ENCODE measurements at places on chromosomes 3 and 15. TPM values are rescaled to one million over a fixed set of nuclear protein-coding genes. Genes with fewer than 3 reads are reported as not detected.

- no peak for DNase-seq
These were observed 73.0 kb downstream of the HCN4 start for GRCh38 chr15:73295630-73296286.

Gene CTXN2
- total RNA-seq = 0.10 TPM

Gene AP4E1
- 12.0 TPM for total RNA-seq

Gene PLS1
- 0.74 TPM for total RNA-seq

Gene LRRC58
- total RNA-seq = 16.7 TPM

DNA sequence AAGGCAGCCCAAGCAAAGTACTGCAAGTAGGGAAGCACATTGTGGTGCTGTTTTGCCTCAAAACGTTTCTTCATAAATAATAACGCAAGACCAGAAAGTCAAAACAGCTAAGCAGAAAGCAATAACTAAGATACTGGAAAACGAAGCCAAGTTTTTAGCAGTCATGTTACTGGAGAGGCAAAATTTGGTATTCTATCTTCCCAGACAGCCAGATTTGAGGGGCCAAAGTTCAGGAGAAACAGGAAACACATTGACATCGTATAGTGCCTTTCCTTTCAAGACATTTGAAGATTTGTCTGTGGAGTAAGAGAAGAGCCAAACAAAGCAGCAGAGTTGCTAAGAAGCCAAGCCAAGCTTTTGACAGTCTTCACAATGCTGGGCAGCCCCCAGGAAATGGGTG is 843.6 kb upstream of the NECTIN3 start:
- DNase-seq = no peak

Gene OIP5
- 0.84 TPM for total RNA-seq

DNA sequence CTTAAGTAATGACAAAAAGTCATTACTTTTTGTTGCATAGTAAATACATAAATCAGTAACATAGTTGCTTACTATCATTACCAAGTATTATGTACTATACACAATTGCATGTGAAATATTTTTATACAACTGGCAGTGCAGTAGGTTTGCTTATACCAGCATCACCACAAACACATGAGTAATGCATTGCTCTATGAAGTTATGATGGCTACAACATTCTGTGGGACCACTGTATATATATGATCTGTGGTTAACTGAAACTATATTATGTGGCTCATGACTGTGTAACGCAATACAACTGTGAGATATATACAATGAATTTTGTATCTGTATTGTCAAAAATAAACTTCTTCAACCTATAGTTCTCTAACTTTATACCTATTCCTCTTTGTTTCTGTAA is 113.7 kb upstream of the RBMS3 start:
- DNase-seq = no peak

Gene INSYN1
- not detected for total RNA-seq

Measured in B cell (primary cell).